ENCODE measurements at places on chromosomes 3 and 15.

DNA sequence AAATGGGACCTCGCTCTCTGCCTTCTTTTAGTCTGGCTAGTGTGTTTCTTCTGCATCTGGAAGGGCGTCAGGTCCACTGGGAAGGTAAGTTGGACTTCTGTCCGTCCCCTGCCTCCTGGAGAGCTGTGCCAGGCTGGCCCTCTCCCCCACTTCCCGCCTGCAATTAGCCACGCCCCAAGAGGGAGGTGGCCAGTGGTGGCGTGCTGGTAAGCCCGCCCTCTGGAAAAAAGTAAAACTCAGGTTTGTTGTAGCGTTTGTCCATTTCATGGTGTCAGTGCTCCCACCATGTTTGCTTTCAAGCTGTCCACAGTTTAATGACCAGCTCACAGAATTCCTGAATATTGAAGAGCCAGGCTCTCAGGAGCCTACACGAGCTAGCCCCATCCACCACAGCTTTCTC lies 55.6 kb downstream of the SLC6A6 start:
- no peak for DNase-seq

GRCh38 chr3:134359121-134360010 lies 14.9 kb downstream of the AMOTL2 start:
- DNase-seq = peak; percentile 54

GRCh38 chr15:66933932-66934867 lies 131.2 kb upstream of the SMAD3 start:
- peak; percentile 44 for DNase-seq

GRCh38 chr3:143298380-143298779 lies 178.8 kb downstream of the CHST2 start:
- DNase-seq = no peak

DNA sequence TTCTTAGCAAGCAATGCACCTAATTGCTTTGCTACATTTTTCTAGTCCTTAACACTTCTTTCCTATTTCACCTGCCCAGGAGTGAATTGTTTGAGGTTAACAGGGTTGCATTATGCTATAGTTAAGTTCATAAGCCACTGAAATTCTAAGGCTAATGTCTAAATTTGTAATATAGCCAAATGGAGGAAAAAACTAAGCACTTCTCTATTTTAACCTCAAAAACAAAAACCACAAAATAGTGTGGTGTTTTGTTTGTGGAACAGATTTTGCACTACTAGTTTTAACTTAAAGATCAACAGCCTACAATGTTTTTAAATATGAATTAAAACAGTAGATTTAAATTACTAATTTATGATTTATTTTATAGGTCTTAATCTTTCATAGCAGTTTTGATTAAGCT lies 5.5 kb downstream of the ATOSA start:
- DNase-seq = no peak

DNA sequence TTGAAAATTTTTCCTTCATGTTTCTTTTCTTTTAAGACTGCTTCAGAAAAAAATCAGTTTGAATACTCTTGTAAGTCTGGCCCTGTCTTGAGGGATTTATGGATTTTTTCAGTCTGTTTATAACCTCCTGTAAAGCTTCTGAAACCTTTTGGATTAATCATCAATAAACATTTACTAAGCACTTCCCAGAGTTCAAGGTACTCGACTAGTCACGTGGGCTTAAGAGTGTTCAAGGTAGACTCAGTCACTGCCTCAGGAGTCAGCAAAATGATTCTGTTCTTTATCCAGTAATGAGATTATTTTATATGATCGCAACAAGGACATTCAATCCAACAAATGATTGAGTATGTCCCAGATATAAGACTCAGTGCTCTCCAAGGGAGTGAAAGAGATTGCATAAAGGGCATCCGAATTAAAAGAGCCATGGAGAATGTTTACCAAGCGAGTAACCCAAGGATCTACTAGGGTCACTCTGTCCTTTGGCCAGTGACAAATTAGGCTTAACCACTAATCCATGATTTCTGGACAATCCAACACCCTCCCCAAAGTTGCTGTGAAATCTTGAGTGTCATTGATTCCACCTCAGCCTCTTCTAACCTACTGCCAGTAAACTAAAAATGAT lies 726.6 kb upstream of the NAALADL2 start:
- no peak for DNase-seq

GRCh38 chr15:92636908-92637481 lies 18.6 kb downstream of the FAM174B start:
- peak; percentile 70 for DNase-seq

- DNase-seq = peak; percentile 100
These were observed 110.9 kb downstream of the ASB7 start for GRCh38 chr15:100713163-100713867.

DNA sequence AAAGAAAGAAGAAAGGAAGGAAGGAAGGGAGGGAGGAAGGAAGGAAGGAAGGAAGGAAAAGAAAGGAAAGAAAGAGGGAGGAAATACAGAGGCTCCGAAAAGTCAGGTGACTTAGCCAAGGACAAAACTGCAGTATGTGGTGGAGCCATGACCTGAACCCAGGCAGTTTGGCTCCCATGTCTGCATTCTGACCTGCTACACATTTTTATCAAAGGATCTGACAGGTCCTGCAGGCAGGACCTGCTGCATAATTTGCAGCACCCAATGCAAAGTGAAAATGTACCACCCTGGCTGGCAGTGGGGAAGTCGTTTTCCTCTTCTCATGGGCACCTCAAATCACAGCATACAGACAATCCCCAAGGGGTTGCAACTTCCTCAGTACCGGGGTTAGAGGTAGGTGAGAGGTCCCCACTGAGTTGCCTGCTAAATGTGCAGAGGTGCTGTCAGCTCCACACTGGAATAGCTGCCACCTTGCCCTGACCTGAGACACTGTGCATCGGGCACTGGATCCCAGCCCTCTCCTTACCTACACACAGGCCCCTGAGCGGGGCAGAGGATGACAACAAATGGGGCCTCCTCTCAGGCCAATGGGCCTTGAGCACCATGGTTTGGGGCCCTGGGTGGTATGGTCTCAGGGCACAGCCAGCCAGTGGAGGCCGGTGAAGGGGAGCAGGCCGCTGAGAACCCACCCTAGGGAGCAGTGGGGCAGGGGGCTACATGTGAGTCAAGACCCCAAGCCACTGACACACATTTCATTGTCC lies 175.1 kb downstream of the SHQ1 start:
- no peak for DNase-seq

GRCh38 chr15:66139591-66140207 lies 113.9 kb downstream of the MEGF11 start:
- DNase-seq = no peak

- no peak for DNase-seq
These were observed 75.0 kb downstream of the TRIM69 start for GRCh38 chr15:44811337-44811736.

DNA sequence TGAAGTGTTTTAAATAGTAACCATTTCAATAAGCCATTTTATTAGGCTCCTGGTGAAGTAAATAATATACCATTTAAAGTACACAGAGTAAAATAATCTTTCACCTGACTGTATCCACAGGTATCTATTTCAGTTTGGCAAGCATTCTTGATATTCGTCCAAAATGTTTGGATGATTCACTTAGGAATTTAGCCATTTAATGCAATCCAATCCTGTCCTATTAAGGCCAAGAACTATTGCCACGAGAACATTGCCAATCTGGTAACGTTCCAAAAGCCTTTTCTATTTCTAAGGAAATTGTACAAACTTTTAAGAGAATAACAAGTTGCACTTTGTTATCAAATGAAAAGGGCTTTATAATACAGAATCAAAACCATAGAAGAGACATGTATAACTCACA lies 209.8 kb upstream of the THRB start:
- DNase-seq = no peak

GRCh38 chr3:87791248-87792027 lies 267.4 kb downstream of the CGGBP1 start:
- no peak for DNase-seq

GRCh38 chr15:88239594-88239993 lies 16.9 kb downstream of the NTRK3 start:
- no peak for DNase-seq

DNA sequence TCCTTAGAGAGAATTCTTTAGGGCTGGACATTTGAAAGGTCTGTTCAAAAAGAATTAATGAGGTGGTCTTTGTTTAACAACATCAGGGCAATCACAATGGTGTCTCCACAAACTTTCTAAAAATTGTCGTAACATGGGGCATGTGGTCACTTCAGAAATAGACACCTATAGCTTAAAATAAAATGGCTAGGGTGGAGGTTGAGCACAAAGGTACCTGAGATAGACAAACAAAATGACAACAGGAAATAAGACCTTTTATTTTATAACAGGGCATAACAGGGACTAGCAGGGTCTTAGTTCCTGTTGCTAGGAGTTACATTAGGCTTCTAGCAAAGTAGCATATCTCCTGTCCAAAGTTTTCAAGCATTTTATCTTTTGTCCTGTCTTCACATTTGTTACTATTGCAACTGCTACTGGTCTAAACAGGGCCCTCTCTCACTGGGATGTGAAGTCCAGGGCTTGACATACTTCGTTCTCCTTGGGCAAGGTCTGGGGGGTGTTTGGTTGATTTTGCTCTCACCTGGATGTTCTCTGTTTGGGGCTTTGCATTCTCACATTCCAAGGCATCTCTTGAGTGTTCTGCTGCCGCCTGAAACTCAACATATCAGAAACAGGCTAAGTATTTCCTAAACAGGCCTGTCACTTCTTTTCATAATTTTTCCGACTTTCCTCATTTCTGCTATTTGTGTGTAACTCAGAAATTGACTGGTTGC lies 3.0 kb downstream of the GCSAM start:
- DNase-seq = no peak

GRCh38 chr3:5309171-5309570 lies 121.7 kb downstream of the EDEM1 start:
- DNase-seq = no peak
